Stimulated activated CD8-positive, alpha-beta memory T cell treated with anti-CD3 and anti-CD28 coated beads, Interleukin-12 subunit alpha, Interleukin-12 subunit beta, amount 100 ng/mL, for 4 hours (primary cell): ENCODE measurements at places on chromosomes 6 and 20.

- no peak for DNase-seq
These were observed 15.3 kb upstream of the ZC3H12D start for GRCh38 chr6:149500096-149500495.

DNA sequence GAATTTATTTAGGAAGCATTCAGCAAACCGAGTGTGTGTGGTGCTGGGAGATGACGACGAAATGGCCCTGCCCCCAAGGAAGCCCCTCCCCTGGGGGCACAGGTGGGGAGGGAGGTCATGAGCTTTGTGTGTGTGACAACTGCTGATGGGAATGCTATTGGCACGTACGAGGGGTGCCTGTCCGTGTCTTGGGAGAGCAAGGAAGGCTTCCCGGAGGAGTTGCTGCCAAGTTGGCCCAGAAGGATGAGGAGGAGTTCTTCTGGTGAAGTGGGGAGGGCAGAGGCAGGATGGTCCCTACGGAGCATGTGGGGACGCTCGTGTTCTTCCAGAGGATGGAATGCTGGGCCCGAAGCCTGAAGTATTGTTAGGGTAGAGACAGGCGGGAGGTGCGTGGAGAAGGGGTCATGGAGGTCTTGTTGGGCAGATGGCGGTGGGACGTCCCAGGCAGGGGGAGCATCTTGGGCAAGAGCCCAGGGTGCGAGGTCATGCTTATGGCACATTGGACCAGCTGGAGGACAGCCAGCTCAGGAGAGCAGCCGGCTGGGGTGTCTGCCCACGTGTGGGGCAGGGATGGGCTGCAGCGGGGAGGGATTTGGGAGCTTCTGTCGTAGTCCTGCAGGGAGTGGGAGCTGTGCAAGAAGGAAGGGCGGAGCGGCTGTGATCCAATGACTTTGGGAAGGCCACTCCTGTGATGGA, 46.1 kb downstream of the SYNJ2 start:
- DNase-seq: no peak

- no peak for DNase-seq
These were observed 13.6 kb downstream of the SERPINB6 start for GRCh38 chr6:2957696-2958330.

- no peak for DNase-seq
These were observed 206.9 kb downstream of the TFAP2C start for GRCh38 chr20:56835829-56836550.

DNA sequence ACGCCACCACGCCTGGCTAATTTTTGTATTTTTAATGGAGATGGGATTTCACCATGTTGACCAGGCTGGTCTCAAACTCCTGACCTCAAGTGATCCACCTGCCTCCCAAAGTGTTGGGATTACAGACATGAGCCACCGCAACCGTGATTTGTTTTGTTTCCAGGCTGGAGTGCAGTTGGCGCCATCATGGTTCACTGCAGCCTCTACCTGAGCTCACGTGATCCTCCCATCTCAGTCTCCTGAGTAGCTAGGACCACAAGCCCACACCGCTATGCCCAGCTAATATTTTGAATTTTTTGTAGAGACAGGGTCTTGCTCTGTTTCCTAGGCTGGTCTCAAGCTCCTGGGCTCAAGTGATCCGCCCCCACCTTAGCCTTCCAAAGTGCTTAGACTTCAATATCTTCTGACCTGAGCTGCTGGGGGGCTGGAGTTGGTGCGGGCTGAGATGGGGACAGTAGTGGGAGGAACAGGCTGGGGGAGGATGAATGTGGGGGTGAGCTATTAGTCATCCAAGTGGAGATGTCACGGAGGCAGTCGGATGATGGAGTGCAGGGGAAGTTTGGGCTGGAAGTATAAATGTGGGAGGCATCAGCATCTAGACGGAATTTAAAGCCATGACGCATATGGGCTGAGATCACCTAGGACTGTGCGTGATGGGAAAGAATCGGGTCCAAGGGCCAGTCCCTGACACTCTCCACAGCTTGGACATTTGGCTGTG, 23.1 kb upstream of the ZMYND8 start:
- no peak for DNase-seq

- DNase-seq: no peak
These were observed 40.2 kb upstream of the FAM50B start for GRCh38 chr6:3808759-3809514.
